ENCODE measurements at places on chromosomes 2 and 18. TPM values are rescaled to one million over a fixed set of nuclear protein-coding genes. Genes with fewer than 3 reads are reported as not detected.

SERPINB4 gene
- not detected for total RNA-seq

GRCh38 chr2:154452906-154453493 lies 245.5 kb upstream of the KCNJ3 start:
- DNase-seq: no peak

DNA sequence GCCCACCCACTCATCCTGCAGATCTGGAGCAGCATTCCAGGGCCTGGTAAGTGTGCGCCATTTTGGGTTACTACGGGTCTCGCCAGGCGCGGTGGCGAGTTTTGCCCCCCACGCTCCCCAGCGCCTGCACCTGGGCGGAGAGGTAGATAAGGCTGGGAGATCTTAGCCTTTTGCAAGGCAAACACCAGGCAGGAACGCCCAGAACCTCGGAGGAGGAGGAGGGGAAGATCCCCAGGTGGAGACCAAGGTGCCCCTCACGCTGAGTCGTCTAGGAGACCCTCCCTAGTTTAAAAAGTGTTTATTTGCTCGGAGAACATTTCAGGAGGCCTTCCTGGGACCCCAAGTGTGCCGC lies 365 bp upstream of the RAMP1 start:
- DNase-seq: no peak

GRCh38 chr2:81250270-81250669 lies 945.7 kb upstream of the LRRTM1 start:
- DNase-seq: no peak

- DNase-seq: no peak
Measured at GRCh38 chr2:82256983-82257632, 1952.6 kb upstream of the LRRTM1 start.

DNA sequence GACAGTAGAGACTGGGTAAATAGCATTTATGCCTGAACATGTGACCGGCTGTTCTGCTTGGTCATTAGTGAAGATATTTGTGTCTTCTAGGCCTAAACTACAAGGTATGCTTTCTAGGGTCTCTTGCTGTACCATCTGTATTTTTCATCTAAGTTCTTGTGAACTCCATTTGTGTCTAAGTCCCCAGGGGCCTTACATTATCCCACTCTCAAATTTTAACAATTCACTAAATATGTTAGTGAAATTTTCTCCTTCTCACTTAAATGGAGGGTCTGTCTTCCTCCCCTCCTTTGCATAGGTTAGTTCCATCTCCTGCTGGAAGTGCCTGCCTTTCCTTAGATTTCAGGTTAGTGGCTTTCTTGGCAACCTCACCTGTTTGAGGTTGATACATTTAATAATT lies 382.6 kb downstream of the RAD51AP2 start:
- no peak for DNase-seq

COL5A2 gene
- 19.9 TPM for total RNA-seq

DNA sequence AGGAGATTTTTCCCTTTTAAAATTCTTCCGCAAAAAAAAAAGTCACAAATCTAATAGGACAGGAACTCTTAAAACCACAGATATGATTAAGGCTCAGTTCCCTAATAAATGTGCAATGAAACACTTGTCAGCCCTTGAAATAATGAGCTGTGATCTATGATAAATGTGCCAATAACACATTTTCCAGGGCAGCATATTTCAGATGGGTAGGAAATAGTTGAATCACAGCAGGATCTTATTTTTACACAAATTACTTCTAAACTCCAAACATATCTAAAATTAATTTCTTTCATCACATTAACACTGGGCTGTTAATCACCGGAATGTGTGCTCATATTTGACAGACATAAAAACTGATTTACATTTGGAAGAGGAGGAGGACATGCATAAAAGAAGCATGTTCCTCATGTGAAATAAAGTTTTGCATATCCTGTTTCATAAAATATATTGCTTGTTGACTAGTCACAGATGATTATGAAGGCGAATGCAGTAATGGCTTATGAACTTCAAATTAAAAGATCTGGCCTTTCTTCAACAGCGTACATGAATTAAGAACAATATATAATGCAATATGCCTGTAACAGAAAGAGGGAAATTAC lies 281.4 kb downstream of the PAX3 start:
- DNase-seq: no peak

TMEM37 gene
- total RNA-seq: 1.1 TPM

DNA sequence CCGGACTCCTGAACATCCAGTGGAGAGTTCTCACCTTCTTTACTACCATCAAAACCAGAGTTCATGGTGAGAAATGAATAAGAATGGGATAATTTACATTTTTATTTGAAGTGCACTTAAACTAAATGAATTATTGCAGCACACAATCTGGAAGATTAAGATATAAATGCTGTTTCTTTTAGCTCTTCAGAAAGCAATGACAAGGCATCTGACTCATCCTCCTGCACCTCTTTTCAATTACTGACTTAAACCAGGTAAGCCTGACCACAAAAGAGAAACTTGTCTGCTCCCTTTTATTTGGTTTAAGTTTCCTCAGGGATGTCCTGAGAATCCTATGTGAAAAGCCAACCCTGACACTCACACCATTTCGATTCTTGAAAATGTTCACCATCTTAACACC lies 720 bp upstream of the DSC2 start:
- DNase-seq: no peak

Data from dorsolateral prefrontal cortex (tissue), 122 donors.